ENCODE measurements at places on chromosomes 1 and 21.

DNA sequence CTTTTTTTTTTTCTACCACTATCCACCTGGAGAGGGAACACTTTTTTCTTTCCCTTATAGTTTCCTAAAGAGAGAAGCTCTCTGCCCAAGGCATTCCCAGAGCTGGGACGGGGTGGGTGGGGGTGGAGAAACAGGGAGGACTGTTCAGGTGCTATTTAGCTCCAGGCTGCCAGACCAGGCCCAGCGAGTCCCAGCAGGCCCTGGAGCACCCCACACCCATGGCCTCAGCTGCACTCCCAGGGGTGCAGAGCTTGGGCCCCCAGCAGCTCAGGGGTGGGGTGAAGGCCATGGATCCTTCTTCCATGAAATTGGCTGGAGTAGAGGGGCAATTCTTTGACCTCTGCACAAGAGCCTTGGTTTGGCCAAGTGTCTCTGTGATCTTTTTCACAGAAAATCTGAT, 4.1 kb downstream of the ETV3L start:
- no peak overlapping the region for H3K27ac ChIP-seq
- no peaks in the 10 kb centered on the region for H3K36me3 ChIP-seq

- H3K27ac ChIP-seq = no peak overlapping the region
- no peaks in the 10 kb centered on the region for H3K4me1 ChIP-seq
- no peaks in the 10 kb centered on the region for H3K36me3 ChIP-seq
- H3K4me3 ChIP-seq = no peak overlapping the region
Measured at GRCh38 chr21:19461481-19462205, 1058.1 kb upstream of the TMPRSS15 start.

DNA sequence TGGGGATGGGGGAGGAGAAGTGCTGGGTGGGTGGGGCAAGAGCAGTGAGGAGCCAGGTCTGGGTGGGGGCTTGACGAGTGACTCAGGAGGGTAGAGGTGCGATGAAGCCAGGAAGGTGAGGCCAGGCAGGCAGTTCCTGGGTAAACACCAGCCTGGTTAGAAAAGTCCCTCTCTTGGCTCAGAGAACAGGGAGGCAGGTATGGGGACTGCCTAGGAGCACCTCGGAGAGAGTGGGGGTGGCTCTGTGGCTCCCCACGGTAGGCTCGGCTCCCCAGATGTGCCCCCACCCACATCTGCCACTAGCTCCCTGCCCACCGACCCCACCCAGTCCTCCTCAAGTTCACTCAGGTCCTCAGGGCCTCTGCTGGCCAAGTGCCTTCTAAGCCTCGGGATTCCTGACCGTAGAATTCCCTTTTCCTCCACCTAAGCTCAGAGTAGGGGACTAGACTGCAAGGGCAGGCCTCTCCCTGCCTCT, 1.2 kb downstream of the HSPG2 start:
- no peaks in the 10 kb centered on the region for H3K27me3 ChIP-seq
- peak overlapping the region; percentile 32 for H3K27ac ChIP-seq
- peak; percentile 60 for DNase-seq
- H3K36me3 ChIP-seq = no peaks in the 10 kb centered on the region
- H3K4me1 ChIP-seq = peaks cover 21% of the 10 kb centered on the region
- peak overlapping the region; percentile 54 for H3K4me3 ChIP-seq

DNA sequence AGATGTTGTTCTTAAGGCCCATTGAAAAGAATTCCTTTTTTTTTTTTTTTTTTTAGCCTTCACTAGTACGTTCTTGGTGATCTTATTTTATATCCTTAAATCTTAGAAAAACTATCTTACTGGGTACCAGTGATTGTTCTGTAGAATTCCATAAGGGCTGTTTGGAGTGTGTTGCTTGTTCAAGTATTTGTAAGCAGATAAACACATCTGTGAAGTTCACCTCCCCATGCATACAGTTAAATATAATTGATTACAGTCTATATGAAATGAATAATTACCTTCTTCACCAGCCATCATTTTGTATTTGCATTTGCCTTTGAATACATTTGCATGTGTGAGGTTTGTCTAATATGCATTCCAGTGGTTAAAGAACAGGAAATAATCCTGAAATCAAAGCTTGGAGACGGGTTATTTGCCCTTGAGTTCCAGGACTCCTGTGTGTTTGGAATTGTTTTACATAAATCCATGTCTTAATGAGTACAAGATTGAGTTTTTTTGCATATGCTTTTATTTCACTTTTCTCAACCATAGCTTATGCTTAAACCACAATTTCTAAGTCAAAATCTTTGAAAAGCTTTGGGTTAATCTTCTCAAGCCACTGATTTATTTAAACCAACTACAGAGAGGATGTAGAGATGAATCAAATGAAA, 73.1 kb downstream of the VPS13D start:
- H3K27me3 ChIP-seq = no peaks in the 10 kb centered on the region
- no peak overlapping the region for H3K27ac ChIP-seq
- DNase-seq = no peak

DNA sequence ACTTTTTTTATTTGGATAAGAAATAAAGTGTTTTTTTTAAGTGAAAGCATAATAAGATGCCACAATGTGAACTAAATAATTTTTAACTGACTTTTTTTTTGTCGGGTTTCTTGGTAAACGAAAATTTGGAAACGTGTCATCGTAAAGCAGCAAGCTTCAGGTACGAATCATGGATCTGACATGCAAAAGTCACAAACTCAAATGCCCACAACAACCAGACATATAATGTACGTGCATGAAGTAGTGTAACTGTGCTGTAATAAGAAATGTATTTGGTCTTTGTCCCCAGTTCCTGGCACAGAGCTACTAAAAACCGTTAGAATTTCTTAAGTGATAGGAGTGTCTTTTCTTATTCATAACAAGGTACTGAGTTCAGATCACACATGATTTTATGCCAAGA, 44.3 kb upstream of the LRRC7 start:
- H3K27me3 ChIP-seq = no peaks in the 10 kb centered on the region
- no peaks in the 10 kb centered on the region for H3K4me1 ChIP-seq
- no peak overlapping the region for H3K27ac ChIP-seq
- H3K4me3 ChIP-seq = no peak overlapping the region
- DNase-seq = no peak

DNA sequence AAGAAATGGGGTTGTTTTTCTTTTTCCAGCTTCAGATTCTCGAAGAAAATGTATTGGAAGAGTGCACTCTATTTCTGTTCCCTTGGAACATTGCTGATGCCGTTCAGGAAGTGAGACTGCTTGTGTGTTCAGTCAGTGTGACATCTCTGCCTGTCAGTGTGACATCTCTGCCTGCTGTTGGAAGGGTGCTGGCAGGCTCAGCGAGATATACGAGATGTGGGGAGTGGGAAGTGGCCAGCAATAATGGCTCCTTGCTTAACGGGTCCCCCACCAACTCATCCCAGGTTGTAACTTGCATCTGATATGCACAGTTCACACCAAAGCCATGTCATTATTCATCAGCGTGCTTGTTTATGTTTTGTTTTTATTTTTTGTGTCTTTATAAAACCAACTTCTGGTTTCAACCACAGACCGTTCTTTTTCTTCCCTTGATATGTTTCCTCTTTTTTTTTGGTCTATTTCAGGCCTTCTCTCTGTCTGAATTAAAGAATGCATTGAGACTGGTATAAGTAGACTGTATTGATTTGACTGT, 145.4 kb downstream of the GALNT2 start:
- DNase-seq = no peak
- no peak overlapping the region for H3K4me3 ChIP-seq
- H3K36me3 ChIP-seq = no peaks in the 10 kb centered on the region
- no peak overlapping the region for H3K27ac ChIP-seq

DNA sequence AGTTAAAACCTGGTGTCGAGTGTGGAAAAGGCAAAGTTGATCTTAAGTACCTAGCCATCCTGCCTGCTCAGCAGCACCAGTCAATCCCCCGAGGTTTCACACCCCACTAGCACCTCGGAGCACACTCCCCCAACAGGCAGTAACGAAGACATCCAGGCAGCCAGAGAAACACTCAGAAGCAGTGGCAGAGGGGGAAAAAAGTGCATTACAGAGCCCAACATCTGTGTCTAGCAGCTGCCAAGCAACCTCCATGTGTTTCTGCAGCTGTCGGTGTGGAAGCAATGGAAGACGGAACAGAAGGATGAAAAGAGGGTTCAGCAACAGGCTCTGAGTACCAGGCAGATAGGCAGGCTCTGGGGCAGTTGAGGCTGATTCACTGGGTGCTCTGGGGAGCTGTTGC, 73.4 kb upstream of the PROX1 start:
- no peaks in the 10 kb centered on the region for H3K4me1 ChIP-seq
- no peak overlapping the region for H3K27ac ChIP-seq
- no peaks in the 10 kb centered on the region for H3K27me3 ChIP-seq
- no peaks in the 10 kb centered on the region for H3K36me3 ChIP-seq
- DNase-seq = peak; percentile 44

DNA sequence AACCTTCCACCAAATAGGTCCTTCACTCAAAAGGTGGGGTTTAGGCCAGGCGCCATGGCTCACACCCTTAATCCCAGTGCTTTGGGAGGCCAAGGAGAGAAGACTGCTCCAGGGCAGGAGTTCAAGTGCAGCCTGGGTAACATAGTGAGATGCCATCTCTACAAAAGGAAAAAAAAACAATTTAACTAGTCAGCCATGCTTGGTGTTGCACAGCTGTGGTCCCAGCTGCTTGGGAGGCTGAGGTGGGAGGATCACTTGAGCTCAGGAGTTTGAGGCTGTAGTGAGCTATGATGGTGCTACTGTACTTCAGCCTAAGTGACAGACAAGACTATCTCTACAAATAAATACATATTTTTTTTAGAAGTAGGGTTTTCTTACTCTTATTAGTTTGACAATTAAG, 617.5 kb downstream of the KIF26B start:
- no peaks in the 10 kb centered on the region for H3K4me1 ChIP-seq
- no peak for DNase-seq
- no peak overlapping the region for H3K4me3 ChIP-seq
- H3K36me3 ChIP-seq = no peaks in the 10 kb centered on the region

DNA sequence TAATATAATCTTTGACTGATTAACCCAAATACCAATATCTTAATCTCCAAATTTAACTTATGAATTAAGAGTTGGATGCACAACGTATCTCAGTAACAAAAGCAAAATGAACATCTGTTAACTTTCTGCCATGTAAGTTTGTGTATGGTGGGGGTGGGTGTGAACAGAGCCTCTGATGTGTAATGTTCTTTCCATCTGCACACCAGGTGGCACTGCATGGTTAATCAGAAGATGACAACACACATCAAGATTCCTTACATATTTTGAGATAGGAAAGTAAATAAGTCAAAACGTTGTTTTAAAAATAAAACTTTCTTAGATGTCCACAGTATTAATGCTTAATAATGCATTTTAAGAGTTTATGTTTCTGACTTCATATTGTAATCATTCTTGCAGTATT, 251.9 kb downstream of the DPYD start:
- H3K27me3 ChIP-seq = no peaks in the 10 kb centered on the region
- H3K36me3 ChIP-seq = no peaks in the 10 kb centered on the region
- H3K4me1 ChIP-seq = no peaks in the 10 kb centered on the region
- H3K27ac ChIP-seq = no peak overlapping the region
- DNase-seq = peak; percentile 37
